NCI-H1694 (cell line): ENCODE measurements at places on chromosomes 1 and 21.

- DNase-seq = no peak
Measured at GRCh38 chr1:212213784-212214183, 71.4 kb upstream of the PPP2R5A start.

GRCh38 chr1:233651563-233652233 lies 37.8 kb downstream of the KCNK1 start:
- DNase-seq = no peak

- no peak for DNase-seq
Measured at GRCh38 chr21:38401191-38401926, 96.9 kb downstream of the ERG start.

- no peak for DNase-seq
Measured at GRCh38 chr1:85705940-85706339, 2.3 kb downstream of the ZNHIT6 start.

DNA sequence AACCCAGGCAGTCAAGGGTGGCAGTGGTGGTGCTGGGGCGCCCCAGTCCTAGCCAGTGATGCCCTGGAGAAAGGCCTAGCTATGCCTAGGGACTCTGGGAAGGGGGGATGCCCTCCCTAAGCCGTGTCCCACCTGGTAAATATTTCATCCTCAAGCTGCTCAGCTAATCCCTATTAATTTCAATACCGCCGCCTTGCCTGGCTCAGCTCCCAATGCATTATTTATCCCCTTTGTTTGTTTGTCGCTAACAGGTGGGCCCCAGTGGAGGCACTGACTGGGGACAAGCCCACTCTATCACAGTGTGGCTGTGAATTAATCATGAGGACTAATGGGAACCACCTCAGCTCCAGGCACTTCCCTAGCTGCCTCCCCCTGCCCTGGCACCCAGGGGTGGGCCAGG lies 22.5 kb downstream of the DMAP1 start:
- no peak for DNase-seq

DNA sequence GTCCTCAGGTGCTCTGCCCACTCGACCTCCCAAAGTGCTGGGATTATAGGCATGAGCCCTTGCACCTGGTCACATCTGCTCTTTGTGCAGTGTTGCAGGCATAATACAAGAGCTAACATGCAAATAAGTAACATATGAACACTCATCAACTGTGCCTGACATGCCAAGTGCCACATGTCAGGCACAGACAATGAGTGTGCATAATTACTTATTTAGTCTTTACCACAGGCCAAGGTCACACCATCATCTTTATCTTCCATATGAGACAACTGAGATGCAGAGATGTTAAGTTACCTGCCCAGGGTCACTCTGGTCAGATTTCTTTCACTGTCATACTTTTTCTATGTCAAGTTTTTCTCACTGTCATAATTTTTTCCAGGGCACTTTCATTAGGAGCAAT lies 126.1 kb downstream of the PPIAL4G start:
- no peak for DNase-seq
